ENCODE measurements at places on chromosomes 2 and 18.

- no peak for DNase-seq
Measured at GRCh38 chr2:40204268-40204667, 247.6 kb downstream of the SLC8A1 start.

DNA sequence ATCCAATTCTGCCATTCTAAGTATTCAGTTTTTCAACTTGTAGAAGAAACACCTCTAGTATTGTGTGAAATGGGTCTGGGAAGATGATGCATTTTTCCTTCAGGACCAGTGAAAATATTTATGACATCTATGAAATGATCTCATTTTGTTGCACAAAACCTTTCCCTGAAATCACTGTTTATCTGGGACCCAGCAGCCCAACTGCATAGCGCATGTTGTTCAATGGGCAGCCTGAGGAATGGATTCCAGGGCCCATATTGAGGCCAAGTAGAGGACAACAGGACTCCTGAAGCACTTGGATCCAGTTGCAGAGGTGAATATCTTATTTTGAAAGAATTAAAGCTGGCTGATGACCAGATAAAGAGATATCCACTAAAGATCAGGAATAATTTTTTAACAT lies 7.3 kb downstream of the RBMS1 start:
- DNase-seq, result no peak

- no peak for DNase-seq
Measured at GRCh38 chr18:26003817-26004216, 86.6 kb downstream of the SS18 start.

DNA sequence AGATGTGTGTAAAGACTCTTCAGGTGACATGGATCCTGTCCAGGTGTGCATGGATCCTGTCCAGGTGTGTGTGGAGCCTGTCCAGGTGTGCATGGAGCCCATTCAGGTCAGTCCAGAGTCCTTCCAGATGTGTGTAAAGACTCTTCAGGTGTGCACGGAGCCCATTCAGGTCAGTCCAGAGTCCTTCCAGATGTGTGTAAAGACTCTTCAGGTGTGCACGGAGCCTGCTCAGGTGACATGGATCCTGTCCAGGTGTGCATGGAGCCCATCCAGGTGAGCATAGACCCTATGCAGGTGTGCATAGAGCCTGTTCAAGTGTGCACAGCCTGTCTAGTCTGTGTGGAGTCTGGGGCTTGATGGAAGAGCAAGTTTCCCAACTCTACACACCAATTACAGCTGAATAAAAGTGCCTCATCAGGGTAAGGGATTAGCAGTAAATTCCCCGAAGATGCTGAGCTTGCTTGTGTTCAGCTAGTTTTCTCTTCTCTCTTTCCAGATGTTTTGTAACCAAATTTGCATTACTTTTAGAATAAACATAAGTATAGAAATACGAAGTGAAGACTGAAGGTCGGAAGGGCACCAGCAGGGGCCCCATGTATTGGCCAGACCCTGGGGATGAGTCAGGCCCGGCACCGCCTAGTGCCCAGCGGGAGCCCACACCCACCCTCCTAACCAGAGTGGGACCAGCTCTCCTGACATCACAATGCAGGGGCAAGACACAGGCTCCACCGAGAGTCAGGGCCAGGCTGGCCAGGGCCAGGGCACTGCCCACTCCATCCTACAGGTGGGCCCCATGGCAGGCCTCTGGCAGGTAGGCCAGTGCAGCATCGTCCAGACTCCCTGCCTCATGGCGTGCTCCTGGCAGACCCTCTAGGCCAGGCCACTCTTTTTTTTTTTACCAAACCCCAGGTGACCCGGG lies 38.6 kb upstream of the GPC1 start:
- peak; percentile 58 for DNase-seq

DNA sequence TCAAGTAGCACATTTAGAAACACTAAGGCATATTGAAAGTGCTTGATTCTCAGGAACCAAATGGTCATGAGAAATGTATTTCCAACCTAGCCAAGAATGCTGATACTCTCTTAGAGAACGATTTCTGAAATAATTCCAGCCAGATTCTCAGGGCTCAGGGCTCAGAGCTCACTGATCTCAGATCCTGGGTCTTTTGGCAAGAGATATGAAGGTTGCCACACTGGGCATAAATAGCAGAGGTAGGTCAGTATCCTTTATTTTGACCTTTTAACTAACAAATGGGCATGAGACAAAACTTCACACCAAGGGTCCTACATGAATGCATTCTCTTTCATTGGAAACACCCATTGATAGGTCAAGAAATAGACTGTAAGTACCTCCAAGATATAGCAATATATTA lies 364.1 kb downstream of the ALK start:
- DNase-seq, result no peak

DNA sequence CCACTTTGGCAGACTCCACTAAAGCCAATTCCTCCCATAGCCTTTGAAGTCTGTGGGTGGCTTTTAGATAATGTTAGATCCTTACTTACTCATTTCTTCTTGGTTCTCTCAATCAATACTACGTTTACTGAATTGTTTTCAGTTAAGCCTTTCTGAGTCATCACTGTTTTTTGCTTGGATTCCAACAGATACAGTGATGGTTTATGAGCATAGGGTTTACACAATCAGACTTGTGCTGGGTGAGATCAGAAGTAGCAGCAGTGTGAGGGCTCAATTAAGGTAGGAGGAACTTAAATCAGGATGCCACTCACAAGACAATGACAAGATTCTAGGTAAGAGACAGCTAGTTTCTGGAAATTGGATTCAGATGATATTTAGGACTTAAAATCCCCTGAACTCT lies 297.7 kb upstream of the DOK6 start:
- no peak for DNase-seq

- no peak for DNase-seq
Measured at GRCh38 chr2:169185711-169186110, 116.3 kb downstream of the DHRS9 start.

All from upper lobe of right lung (tissue), 1 donor.